ENCODE measurements at places on chromosomes 12 and 14.

DNA sequence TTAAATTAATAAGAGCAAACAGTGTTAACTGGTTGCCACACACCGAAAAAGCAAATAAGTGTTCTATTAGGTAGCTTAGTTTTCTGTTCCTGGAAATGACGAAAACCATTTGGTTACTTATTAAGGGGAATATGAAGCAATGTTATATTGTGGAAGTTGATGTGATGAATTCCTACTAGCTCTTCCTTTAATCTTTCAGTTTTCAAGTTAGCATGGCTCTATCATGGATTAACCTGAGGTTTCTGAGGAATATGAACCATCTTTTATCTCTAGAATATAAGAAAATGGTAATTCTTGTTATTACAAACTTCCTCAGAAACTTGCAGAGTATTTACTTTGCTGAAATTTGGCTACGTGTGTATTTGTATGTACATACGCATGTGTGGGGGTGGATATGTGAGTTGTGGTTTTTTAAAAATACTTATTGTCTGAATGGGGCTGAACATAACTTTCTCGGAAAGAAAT, 245.7 kb downstream of the KCNC2 start:
- no peak for DNase-seq

DNA sequence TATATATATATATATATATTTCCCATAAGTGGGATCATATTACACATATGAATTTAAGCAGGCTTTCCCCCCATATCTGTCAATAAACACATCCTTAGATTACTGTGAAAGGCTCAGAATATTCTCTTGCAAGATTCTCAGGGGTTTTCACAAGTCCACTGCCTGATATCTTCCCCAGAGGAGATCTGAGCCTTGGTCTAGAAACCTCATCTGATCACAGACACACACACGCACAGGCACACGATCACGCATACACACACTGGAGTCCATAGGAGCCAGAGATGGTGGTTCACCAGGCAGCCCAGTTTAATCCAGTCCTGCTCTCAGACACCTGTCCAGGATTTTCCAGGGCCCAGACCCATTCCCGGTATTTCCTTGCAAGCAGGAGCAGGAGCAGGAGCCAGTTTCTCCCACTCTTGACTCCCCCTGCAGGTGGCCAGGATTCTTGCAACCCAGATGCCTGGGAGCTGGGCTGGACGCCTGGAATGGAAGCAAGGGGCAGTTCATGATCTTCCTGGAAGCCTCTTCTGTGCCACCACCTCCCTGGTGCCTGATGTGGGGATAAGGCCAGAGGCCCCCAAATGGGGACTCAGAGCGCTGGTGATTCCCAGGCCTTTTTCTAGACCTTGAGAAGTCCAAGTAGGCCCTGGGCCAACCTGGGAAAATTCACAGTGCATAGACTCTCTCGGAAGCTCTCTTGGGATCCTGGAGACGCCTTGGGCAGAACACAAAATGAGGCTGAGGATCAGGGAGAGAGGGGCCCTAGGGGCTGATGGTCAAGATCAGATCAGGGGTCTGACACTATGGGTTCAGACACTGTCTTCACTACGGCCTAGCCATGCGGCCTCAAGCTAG, 16.5 kb upstream of the KRT78 start:
- peak; percentile 52 for DNase-seq

DNA sequence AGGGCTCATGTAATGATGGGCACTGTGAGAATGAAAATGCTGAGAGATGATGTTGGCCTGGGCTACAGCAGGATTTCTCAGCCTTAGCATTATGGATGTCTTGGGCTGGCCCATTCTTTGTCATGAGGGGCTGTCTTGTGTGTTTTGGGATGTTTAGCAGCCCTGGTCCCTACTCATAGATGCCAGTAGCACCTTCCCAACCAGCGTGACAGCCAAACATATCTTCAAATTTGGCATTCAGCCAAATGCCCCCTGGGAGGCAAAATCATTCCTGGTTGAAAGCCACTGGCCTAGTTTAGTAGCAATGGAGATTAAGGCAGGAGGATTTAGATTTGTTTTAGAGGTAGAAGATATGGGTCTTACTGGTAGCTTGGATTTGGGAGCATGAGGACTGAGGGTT, 26.6 kb downstream of the UBE3B start:
- DNase-seq: no peak

- DNase-seq: no peak
These were observed 4.2 kb upstream of the SLC8A3 start for GRCh38 chr14:70192915-70193314.

DNA sequence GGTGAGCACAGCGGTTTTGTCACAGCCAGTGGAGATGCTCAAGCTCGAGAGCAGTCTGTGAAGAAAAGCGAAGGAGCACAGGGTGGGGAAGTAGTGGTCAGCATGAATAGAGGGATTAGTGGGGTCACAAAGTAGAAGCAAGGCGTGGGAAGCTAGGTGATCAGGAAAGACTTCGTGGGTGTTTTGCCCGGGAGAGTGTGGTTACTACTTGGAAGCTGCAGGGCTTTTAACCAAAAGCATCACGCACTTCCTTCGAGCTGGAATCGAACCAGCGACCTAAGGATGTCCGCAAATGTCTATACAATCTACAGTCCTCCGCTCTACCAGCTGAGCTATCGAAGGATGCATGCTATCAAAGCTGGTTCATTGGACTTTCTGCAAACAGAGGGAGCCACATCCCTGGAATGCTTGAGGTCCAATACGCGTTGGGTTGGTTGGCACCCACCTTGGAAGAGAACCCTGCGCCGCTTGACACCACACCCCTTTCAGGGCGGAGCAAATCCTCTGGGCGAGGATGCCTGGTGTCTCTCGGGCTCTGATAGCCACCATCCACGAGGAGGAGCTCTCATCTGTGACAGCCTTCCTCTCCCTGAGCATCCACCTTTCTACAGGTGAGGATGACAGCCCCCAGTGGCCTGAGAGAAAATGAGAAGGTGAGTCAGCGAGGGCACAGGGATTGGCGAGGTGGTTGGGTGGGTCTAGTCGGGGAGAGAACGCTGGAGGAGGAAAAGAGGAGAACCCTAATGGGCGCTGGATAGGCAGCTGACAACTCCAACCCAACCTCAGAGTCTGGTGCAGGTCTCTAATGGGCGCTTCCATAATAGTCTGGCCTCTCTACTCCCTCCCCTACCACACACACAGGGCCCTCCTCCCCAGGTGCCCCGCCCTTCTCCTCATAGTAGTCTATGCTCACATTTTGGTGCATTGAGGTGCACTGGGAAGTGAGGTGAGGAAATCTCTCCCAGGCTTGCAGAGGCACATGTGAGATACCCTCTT, 16.0 kb upstream of the OR6S1 start:
- DNase-seq: no peak

DNA sequence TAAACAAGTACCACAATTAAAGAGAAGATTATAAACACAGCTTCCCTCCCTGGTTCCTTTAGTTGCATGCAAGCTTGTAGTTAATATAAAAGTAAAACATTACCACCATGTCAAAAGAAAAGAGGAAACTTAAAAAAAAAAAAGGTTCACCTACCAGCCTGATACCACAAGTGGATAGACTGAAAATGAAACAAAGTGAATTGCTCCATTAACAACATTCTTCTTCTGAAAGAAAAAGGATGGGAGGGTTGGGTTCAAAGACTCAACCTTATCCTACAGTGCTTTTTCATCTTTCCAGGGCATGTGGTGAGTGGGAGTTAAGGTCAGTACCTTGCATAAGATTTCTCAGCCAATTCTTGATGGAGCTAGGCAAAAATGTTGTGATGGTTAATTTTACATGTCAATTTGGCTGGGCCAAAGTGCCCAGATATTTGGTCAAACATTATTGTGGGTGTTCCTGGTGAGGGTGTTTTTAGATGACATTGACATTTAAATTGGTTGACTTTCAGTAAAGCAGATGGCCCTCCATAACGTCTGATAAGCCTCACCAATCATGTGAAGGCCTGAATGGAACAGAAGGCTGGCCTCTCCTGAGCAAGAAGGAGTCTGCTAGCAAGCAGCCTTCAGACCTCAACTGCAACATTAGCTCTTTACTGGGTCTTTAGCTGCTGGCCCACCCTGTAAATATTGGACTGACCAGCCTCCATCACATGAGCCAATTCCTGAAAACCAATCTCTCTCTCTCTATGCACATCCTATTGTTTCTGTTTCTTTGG, 28.8 kb downstream of the VCPKMT start:
- DNase-seq: no peak

- DNase-seq: no peak
These were observed 1.6 kb downstream of the ADGRD1 start for GRCh38 chr12:130955238-130955816.

DNA sequence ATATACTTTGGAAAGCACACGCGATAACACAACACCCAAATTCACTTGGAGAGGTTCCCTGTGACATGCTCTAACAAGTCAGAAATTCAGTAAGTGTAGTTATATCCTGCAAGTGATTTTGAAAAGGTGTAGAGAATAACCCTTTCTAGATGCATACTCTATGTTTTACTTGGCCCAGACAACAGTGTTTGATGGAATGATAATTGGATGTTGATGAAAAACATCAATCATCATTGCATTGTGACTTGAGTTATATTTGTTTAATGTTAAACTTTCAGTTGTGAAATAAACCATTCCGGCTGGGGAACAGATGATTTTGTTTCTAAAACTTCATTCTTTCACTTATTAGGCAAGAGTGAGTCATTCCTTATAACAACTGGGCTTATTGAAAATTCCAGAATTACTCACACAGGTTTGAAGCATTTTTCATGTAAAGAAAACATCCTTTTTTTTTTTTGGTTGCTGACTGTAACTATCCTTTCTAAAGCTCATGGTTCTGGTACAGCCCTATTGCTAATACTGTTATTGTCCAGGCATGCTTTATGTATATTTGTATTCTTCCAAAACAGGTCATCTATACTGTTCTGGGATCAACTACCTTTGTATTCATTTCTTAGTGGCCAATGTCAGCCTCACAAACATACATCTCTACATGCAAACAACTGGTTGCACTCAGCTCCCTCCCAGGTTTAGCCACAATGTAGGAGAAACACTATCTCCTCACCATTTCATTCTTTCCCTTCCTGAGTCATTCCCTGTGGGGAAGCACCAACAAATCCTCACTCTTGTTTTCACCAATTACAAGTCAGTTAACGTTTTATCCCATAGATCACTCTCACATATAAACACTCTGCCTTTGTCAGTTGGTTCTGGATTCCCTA, 121.2 kb upstream of the LRIG3 start:
- no peak for DNase-seq

GRCh38 chr12:101855976-101856375, 21.4 kb upstream of the DRAM1 start:
- no peak for DNase-seq

DNA sequence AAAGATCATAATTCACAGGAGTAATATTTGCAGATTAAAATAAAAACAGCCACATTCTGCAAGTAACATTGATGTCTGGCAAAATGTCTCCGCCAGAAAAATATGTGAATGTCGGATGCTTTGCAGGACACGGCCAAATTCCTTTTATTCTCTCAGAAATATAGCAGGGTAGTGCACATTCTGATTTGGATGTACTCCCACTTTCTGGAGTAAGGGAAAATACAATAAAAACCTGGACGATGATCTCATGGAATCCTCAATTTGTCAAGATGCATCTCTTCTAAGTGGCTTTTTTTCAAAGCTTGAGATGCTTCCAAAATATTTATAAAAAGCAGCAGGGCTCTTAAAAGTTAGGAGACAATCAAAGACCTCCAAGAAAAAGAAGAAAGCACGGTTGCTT, 133.3 kb downstream of the TBX5 start:
- DNase-seq: no peak

- DNase-seq: no peak
These were observed 14.6 kb upstream of the MIA2 start for GRCh38 chr14:39219075-39219499.

DNA sequence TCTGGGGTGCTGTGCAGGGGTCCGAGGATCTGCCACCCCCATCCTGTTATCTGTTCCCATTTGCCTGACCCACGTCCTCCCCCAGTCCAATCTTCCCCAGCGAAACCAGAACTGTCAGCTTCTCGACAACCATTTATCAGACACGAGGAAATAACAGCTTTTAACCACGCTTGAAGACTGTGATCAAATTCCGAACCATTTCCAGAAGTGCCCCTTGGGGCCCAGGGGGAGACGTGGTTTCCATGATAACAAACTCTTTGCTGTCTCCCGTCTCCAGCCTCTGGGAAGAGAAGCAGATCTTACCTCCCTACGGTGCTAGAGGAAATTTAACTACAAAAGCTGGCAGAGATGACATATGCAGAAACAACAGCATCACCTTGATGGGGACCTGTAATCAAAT, 35.1 kb upstream of the SRRM4 start:
- no peak for DNase-seq

- DNase-seq: no peak
These were observed 2.9 kb downstream of the LMNTD1 start for GRCh38 chr12:25550186-25550585.

GRCh38 chr12:42892702-42893551, 303.4 kb upstream of the PRICKLE1 start:
- no peak for DNase-seq

DNA sequence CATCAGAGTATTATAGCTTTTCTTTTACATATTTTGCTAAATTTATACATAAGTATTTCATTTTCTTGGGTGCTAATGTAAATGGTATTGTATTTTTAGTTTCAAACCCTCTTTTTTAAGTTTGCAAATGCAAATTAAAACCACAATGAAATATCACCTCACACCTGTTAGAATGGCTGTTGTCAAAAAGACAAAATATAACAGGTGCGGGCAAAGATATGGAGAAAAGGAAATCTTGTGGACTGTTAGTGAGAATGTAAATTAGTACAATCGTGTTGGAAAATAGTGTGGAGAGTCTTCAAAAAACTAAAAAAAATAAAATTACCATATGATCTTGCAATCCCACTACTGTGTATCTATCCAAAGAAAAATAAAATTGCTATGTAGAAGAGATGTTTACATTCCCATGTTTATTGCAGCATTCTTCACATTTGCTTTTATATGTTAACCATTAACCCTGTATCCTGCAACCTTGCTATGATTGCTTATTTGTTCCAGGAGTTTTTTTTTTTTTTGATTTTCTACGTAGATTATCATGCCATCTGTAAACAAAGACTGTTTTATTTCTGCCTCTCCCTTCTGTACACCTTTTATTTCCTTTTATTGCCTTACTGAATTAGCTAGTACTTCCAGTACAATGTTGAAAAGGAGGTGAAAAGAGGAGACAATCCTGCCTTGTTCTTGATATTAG, 405.4 kb upstream of the MIS18BP1 start:
- no peak for DNase-seq

- DNase-seq: no peak
These were observed 30.4 kb downstream of the CDC42BPB start for GRCh38 chr14:103026988-103027387.

GRCh38 chr12:107304588-107305532, 211.5 kb upstream of the CRY1 start:
- DNase-seq: no peak

GRCh38 chr12:85369365-85370154, 89.5 kb downstream of the ALX1 start:
- DNase-seq: no peak

GRCh38 chr12:31728289-31728916, 418 bp downstream of the AMN1 start:
- no peak for DNase-seq

DNA sequence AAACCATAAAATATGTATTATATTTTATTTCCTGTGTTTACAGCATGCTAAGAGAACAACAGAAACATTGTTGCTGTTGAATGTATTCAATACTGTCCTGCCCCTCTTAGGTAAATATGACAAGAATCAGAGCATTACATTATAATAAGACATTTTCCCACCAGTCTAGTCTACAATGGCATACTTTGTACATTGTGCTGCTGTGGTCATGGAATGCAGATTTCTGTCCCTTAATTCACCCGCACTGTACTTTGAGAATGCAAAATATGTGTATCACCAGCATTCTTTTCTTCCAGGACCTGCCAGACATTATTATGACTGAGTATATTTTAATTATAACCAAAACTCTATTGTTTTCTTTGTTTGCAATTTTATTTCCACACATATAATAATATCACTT, 16.5 kb upstream of the OR10AD1 start:
- DNase-seq: no peak

GRCh38 chr12:127245009-127245408, 1022.0 kb upstream of the TMEM132C start:
- no peak for DNase-seq
